Thoracic aorta (tissue), 2 donors: ENCODE measurements at places on chromosomes 12 and 14. TPM values are rescaled to one million over a fixed set of nuclear protein-coding genes. Genes with fewer than 3 reads are reported as not detected.

DNA sequence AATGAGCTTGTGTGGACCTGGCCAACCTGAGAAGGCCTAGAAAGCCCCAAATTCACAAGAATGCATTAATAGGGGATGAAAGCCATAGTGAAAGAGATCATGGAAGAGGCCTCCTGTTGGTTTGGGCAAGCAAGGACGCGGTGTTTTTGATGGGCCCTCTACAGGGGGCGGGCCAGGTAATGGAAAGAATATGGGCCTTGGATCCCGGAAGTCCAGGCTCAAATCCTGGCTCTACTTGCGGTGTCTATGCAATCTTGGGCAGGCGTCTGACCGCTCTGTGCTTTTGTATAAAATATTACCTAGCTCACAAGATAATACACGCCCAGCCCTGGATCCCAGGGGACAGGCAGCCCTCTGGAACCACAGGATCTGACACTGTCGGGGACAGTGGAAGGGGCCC lies 41.1 kb upstream of the CLMN start:
- H3K27ac ChIP-seq: no peak overlapping the region
- no peaks in the 10 kb centered on the region for H3K4me1 ChIP-seq
- H3K4me3 ChIP-seq: no peak overlapping the region
- H3K27me3 ChIP-seq: no peaks in the 10 kb centered on the region
- no peaks in the 10 kb centered on the region for H3K36me3 ChIP-seq

- H3K27me3 ChIP-seq: no peaks in the 10 kb centered on the region
- no peak overlapping the region for H3K27ac ChIP-seq
- no peaks in the 10 kb centered on the region for H3K36me3 ChIP-seq
- no peak overlapping the region for H3K4me3 ChIP-seq
- no peak for DNase-seq
Observed at GRCh38 chr12:128871516-128871892, 18.2 kb downstream of the GLT1D1 start.

- no peaks in the 10 kb centered on the region for H3K4me1 ChIP-seq
- H3K4me3 ChIP-seq: no peak overlapping the region
- no peak overlapping the region for H3K27ac ChIP-seq
- H3K36me3 ChIP-seq: no peaks in the 10 kb centered on the region
Observed at GRCh38 chr14:92389598-92390158, 66.7 kb downstream of the SLC24A4 start.

DNA sequence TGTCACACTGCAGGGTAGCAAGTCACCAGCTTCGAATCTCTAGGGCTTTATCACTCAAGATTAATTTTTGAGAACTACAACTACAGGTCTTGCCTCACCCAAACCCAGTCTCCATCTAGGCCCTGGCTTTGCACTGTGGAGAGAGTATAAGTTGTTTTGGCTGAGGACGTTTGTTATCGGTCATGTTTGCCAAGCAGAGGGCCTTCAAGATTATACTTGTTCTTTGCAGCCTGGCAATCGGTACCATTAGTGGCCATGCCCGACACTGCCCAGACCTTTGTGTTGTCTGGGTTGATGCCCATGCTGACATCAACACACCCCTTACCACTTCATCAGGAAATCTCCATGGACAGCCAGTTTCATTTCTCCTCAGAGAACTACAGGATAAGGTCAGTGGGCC lies 25.7 kb downstream of the ARG2 start:
- H3K36me3 ChIP-seq: peaks cover 21% of the 10 kb centered on the region
- no peaks in the 10 kb centered on the region for H3K27me3 ChIP-seq
- no peaks in the 10 kb centered on the region for H3K4me1 ChIP-seq
- no peak overlapping the region for H3K4me3 ChIP-seq

DNA sequence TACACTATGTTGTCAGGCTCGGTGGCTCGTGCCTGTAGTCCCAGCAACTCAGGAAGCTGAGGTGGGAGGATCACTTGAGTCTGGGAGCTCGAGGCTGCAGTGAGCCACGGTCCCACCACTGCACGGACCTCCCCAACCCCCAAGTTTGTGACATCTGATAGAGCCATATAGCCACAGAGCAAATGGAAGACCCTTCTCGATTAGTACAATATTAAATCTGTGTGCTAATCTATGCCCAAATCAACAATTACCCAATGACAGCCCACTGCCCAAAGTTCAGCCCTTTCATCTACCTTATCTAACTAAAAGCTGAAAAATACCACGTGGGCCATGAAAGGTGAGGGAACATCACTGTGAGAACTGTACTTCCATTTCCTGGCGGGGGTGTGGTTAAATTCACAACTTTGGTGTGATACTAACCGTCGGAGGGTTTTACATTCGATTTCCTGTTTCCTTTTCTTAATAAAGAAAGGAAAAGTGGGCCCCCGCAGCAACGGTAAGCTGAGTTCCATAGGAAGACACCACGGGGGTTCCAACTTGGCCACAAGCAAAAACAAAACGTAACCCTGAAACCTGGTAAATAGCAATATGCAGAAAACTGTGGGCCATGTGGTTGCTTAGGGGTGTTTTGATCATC lies 31.2 kb upstream of the FOS start:
- H3K4me1 ChIP-seq: no peaks in the 10 kb centered on the region
- H3K36me3 ChIP-seq: no peaks in the 10 kb centered on the region
- no peak overlapping the region for H3K4me3 ChIP-seq
- DNase-seq: no peak

DNA sequence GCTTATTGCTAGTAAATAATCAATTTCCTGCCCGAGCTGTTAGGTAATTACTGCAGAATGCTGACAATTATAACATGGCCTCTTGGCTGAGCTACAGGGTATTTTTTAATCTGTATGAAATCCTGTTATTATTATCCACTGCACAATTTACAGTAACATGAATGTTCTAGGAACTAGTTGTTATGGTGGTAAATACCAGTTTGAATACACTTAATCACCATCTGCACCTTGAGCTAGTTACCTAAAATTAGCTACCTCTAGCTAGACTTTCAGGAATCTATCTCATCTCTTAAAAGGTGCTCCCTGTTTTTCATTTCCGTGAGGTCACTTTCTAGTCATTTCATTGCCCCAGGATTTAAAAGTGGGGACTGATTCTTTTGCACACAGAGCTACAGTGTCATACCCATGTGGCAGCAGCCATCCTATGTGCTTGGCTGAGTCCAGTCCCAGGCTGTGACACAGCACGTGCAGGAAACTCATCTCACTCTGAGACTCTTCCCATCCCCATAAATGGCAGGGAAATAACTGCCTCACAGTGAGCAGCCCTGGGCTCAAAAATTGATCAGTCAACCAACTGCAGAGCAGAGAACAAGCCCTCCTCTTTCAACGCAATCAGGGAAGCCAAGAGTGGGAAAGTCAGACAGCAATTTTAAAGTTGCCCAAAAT lies 37.6 kb downstream of the DCP1B start:
- H3K4me1 ChIP-seq: peaks cover 29% of the 10 kb centered on the region
- no peaks in the 10 kb centered on the region for H3K27me3 ChIP-seq
- no peak for DNase-seq
- H3K27ac ChIP-seq: no peak overlapping the region
- H3K36me3 ChIP-seq: peaks cover 8% of the 10 kb centered on the region
- no peak overlapping the region for H3K4me3 ChIP-seq

DNA sequence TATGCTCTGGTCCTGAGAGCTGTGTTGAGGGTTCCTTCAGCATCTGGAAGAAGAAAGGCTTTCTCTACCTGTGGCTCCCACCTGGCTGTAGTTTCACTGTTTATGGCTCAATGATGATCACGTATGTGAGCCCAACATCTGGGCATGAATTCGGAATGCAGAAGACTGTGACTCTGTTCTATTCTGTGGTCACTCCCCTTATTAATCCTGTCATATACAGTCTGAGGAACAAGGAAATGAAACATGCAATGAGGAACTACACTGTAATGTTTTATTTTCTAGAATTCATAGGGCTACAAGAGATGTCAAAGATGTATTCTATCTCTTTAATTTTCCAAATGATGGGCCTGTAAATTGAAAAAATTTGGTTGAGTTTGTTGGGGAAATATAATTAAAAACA lies 10.8 kb upstream of the OR11G2 start:
- H3K4me1 ChIP-seq: no peaks in the 10 kb centered on the region

DNA sequence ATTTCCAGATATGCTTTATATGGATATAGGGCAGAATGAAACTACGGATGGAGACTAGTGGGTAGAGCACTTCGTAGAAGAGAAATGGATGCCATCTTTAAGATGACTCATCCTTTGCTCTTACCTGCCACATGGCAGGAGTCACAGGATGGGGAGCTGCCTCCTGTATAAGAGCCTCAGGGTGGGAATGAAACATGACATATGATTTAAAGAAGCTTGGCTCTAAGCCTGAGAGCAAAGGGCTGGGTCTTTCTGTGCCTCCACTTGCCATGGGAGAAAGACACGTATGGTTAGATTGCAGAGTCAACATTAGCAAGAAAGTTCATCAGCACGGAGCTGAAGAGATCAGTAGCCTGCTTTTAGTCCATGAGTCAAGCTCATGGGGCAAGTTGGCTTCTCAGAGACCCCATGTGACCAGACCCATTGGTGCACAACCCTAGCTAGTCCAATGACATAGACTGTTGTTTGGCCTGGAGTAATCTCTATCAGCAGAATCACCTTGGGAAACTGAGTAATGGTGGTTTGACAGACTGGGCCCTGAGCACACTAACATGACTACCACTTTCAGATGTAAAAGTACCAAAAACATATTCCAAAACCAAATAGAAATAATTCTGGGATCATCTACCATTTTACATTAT lies 38.1 kb upstream of the IL22 start:
- H3K4me1 ChIP-seq: no peaks in the 10 kb centered on the region
- no peak for DNase-seq
- H3K27me3 ChIP-seq: no peaks in the 10 kb centered on the region
- no peaks in the 10 kb centered on the region for H3K36me3 ChIP-seq

OR4Q2 gene
- total RNA-seq: not detected

- H3K4me3 ChIP-seq: no peak overlapping the region
- no peaks in the 10 kb centered on the region for H3K4me1 ChIP-seq
- no peak for DNase-seq
- H3K27me3 ChIP-seq: no peaks in the 10 kb centered on the region
- H3K36me3 ChIP-seq: no peaks in the 10 kb centered on the region
- no peak overlapping the region for H3K27ac ChIP-seq
Observed at GRCh38 chr14:75531256-75531655, 9.0 kb downstream of the BATF start.

STXBP6 gene
- total RNA-seq: 3.1 TPM

OR10G2 gene
- total RNA-seq: not detected

PAX9 gene
- 4.5 TPM for total RNA-seq

KLRC3 gene
- not detected for total RNA-seq

GRCh38 chr14:91402771-91403600 lies 14.6 kb downstream of the CCDC88C start:
- H3K27me3 ChIP-seq: no peaks in the 10 kb centered on the region
- no peak overlapping the region for H3K4me3 ChIP-seq
- H3K4me1 ChIP-seq: no peaks in the 10 kb centered on the region
- no peak overlapping the region for H3K27ac ChIP-seq

SERPINA10 gene
- total RNA-seq: not detected

NID2 gene
- total RNA-seq: 33.3 TPM

VWF gene
- 251 TPM for total RNA-seq

DNA sequence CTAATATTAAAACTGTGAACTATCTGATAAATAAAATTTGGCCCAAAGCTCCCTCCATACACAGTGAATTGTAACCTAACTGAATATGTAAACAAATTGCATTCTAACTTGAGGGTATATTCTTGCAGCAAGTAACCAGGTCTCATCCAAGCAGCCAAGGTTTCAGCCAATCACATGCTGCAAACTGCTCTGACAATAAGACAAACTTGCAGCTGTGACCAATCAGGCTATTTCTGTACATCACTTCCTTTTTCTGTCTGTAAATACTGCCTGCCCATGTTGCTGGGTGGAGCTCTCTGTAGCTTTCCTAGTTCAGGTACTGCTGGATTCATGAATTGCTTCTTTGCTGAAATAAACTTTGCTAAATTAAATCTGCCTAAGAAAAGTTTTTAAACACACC lies 499.0 kb downstream of the GALC start:
- no peaks in the 10 kb centered on the region for H3K36me3 ChIP-seq
- no peak for DNase-seq
- no peak overlapping the region for H3K4me3 ChIP-seq
- no peaks in the 10 kb centered on the region for H3K4me1 ChIP-seq

PTPRQ gene
- 2.4 TPM for total RNA-seq

DNA sequence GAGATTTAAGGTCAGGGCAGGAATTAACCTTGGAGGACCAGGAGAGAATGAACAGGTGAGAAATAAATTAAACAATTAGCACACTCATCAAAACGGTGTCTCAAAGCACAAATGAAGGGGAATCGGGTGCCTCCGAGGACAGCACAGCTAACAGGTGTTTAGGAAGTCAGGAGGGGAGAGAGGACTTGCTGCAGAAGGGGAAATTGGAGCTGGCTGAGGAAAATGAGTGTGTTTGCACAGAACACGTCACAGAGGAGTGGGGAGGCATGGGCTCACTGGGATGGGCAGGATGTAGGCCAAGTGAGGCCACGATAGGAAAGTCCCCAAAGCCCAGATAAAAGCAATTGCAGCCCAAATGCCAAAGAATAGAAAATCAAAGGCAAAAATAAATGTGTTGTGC lies 121.7 kb downstream of the ZNF664 start:
- peaks cover 5% of the 10 kb centered on the region for H3K4me1 ChIP-seq
- DNase-seq: no peak
- H3K36me3 ChIP-seq: no peaks in the 10 kb centered on the region
- no peak overlapping the region for H3K4me3 ChIP-seq
- H3K27ac ChIP-seq: no peak overlapping the region
- H3K27me3 ChIP-seq: no peaks in the 10 kb centered on the region

TAC3 gene
- total RNA-seq: not detected

GRCh38 chr14:100653409-100653808 lies 66.2 kb upstream of the BEGAIN start:
- H3K27ac ChIP-seq: no peak overlapping the region
- no peak for DNase-seq
- no peaks in the 10 kb centered on the region for H3K36me3 ChIP-seq
- H3K27me3 ChIP-seq: no peaks in the 10 kb centered on the region
- H3K4me3 ChIP-seq: no peak overlapping the region
- no peaks in the 10 kb centered on the region for H3K4me1 ChIP-seq

GRCh38 chr12:101485021-101485420 lies 9.9 kb downstream of the SPIC start:
- no peaks in the 10 kb centered on the region for H3K27me3 ChIP-seq
- H3K4me1 ChIP-seq: no peaks in the 10 kb centered on the region
- H3K4me3 ChIP-seq: no peak overlapping the region
- H3K27ac ChIP-seq: no peak overlapping the region
